ENCODE measurements at places on chromosomes 3 and 15.
A peak's percentile ranks its signal among the peaks of the same experiment; 100 is the strongest.

GRCh38 chr3:79810581-79810980, 42.8 kb upstream of the ROBO1 start:
- DNase-seq = no peak

DNA sequence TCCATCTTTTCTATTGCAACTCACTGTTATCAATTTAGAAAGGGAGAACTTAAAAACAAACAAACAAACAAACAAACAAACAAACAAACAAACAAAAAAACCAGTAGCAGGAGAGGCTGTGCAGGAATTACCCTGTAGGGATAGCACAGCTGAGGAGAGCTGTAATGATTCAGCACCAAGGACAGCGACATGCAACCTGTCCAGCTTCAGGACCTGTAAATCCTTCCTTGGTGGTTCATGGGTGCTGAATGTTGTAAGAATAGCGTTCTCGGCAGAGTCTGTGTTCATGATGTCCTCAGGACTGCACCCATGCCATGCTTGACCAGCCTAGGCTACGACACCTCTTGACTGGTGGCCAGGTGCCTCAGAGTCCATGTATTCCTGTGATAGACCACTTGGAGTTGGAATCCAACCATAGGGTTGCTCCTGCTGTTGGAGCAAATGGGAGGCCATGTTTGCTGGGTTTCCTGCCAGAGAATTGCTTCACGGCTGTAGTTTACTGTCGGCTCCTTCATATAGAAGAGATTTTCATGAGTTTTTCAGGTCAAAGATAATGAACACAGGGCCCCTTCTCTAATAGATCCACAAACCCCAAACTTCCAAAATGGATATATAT, 65.9 kb downstream of the CACNA2D3 start:
- DNase-seq = no peak

DNA sequence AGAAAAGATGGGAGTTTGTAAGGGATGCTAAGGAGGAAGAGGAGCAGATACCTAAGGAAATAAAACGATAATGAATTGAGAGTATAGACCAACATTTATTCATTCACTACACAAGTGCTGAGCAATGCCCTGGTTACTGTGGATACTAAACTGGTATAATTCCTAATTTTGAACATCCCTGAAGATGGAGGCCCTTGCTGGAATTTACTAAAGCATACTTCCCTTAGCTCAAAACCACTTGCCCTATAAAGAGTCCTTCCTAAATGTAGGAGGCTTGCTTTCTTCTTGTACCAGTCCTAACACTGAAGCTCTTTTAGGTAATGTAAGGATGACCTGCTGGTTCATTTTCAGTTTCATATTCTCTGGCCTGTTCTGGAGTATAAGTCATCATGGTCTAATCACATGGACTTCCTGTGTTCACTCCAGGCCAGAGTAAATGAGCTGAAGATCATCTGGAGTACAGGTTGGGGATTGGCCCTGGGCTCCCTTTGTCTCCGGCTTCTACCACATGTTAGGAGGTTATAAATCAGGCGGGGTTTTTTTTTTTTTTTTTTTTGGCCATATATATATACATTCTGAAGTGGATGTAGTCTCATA, 40.1 kb upstream of the MTMR10 start:
- no peak for DNase-seq

DNA sequence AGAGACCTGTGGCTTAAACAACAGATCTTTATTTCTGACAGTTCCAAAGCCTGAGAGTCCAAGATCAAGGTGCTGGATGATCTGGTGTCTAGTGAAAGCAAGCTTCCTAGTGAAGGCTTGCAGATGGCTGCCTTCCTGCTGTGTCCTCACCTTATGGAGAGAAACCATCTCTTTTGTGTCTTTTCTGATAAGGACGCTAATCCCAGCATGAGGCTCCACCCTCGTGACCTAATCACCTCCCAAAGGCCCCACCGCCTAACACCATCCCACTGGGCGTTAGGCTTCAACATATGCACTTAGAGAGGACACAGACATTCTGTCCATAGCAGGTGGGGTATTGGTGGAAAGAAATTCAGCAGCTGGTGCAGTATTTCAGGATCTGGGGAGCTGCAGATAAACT, 19.8 kb upstream of the LYSMD4 start:
- no peak for DNase-seq

GRCh38 chr3:34300621-34301020, 502.2 kb downstream of the PDCD6IP start:
- no peak for DNase-seq

DNA sequence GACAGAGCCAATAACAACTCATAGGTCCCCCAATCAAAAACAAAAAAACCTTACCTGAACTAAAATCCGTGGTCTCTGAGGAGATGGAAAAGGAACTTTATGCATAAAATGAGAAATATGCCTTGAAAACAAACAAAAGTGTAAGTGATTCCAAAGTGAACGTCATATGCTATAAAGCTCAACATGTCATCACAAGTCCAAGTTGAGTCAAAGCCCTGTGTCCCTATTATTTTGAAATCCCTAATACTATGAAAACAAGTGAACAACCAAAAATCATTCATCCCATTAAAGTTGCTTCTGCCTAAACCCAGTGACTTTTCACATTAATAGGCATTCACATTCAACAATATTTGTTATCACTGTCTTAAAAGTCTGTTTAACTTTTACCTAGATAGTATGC, 59.4 kb downstream of the DENND4A start:
- DNase-seq = no peak

GRCh38 chr3:186133980-186134379, 25.1 kb upstream of the ETV5 start:
- no peak for DNase-seq

DNA sequence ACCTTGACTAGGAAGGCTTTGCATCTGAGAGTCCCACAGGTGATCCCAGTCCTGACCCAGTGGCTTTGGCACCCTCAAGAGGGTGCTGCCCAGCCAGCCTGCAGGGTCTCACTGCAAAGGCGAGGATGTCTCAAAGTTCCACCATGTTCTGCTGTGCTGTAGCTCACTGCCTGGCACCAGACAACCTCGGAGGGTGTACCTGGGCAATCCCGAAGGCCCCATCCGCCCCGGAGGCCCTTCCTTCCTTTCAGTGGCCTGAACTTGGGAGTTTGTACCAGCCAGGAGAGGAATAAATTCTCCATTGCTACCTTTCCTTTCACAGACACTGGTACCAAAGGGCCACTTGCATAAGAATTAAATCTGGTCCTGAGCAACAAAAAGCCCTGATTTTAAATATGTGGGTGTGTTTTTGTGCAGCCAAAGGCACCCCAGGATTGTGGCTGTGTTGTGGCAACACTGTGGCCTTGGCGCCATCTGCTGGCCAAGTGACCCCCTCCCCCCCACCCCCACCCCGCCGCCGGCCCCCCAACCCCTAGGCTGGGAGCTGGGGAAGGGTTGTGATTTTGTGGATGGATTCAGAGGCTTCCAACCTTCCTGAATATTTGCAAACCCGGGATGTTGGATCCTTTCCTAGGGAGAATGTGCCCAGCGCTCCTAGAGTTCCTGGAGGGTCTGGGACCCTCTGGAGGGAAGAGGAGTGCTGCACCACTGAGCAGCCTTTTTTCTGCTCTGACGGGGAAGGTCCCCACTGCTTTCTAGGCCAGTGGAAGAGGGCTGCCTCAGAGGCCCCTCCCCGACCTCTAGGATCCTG, 9.7 kb upstream of the PTPN23 start:
- no peak for DNase-seq

DNA sequence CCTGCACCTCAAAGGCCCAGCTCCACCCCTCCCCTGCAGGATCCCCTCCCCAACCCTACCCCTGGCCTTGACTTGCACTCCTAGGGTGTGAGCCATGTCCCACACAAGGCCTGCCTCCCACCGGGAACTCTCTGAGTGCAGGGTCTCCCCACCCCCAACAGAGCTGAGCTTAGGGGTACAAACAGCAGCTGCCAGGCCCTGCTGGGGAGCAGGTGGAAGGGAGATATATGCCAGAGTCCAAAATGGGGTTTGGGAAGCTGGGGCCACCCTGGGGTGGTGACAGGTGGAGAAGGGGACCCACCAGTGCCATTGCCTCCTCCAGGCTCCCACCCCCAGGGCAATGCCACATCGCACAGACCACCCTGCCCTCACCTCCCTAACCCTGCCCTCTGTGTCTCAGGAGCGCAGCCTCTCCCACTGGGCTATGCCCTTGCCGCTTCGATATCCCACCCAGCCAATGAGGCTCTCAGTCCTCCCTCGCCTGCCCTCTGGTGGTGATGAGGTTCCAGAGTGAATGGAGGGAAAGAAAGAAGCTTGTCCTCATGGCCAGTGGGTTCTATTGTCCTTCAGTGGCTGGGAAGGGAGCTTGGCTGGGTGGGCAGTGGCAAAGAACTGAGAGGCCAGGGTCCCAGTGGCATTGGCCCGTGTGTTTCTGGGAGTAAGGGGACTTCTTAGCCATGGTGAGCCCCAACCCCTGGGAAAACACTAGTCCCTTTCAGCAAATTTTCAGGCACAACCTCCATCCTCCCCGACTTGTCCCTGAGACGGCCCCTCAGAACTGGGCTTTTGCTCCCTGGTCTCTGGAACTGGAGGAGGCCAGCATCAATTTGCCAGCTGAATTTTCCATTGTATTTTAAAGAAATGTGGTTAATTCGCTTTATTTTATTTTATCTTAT, 46.8 kb downstream of the CYP11A1 start:
- peak; percentile 61 for DNase-seq

DNA sequence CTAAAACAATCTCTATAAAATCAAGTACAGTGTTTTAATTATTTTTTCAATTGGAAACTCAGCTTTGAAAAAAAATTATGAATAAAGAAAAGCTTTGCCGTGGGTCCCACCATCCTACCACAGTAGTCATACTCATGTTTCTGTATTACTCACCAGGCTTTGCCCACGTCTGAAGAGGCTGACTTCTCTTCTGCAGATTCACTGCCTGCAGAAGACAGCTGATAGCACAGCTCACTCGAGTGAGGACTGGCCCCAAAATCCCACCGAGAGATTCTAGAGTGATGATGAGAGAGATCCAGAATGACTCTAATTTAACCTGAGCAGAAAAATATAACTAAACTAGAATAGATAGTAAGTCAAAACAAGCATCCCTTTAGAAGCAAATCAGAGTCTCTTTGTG, 11.9 kb downstream of the C2CD4B start:
- DNase-seq = no peak

GRCh38 chr3:27114684-27115083, 254.5 kb downstream of the NEK10 start:
- no peak for DNase-seq

DNA sequence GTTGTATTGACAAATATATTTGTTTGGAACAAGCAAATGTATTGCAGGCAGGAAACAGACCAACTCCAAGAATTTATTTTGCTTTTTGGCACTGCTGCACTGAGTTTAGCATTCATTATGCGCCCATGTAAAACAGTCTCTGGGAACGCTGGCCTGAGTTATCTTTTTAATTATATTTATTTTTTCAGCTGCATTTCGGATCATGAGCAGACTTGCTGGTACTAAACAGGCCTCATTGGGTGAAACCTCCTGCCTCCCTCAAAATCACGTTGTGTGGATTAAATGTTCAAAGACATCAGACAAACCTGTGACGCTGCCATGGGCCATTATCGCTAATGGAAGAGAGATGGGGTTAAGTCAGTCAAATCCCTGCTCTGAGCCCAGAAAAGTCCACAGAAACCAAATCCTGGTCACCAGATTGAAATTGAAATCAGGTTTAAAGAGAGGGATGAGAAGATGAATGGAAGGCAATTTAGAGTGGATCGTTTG, 511.1 kb upstream of the PROK2 start:
- no peak for DNase-seq

DNA sequence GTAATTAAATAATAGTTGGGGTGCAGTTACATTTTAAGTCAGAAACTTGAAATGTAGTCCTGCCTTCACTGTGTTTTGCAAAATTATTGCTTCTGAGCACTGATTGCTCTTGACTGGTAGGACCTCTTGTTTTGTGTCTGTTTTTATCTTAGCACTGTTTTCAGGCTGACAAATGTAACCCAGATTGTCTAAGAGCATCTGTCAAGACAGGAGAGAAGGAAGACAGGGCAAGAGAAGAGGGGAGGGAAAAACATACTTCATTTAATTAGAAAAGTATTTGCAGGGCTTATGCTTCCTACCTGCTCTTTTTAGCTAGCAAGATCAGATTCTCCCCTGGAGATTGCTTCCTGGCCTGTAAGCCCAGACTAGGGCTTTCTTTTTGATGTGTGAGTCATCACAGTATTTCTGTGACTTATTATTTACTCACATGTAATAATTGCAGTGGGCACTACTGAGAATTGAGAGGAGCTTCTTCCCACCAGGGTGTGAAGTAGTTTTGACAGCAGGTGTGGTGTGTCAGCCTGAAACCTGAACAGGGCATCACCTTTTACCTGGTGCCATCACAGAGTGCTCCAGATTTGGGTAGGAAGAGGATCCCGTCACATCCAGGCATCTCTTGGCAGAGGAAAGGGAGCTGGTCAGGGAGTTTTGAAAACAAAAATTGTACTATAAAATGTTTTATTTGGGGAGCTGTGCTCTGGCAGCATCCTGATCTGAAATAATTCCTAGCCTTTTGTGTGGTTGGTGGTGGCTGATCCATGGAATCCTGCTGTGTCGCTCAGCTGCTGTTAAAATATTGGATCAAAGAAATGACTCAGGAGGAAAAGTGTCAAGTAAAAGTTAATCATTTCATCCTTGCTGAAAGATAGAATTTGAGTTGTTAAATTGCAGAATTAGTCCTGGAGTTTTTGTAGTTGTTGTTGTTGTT, 98.2 kb downstream of the TMEM108 start:
- DNase-seq = no peak

GRCh38 chr3:165210132-165210531, 13.9 kb upstream of the SLITRK3 start:
- no peak for DNase-seq

- DNase-seq = no peak
These were observed 39.6 kb upstream of the CTNNB1 start for GRCh38 chr3:41159588-41160189.

DNA sequence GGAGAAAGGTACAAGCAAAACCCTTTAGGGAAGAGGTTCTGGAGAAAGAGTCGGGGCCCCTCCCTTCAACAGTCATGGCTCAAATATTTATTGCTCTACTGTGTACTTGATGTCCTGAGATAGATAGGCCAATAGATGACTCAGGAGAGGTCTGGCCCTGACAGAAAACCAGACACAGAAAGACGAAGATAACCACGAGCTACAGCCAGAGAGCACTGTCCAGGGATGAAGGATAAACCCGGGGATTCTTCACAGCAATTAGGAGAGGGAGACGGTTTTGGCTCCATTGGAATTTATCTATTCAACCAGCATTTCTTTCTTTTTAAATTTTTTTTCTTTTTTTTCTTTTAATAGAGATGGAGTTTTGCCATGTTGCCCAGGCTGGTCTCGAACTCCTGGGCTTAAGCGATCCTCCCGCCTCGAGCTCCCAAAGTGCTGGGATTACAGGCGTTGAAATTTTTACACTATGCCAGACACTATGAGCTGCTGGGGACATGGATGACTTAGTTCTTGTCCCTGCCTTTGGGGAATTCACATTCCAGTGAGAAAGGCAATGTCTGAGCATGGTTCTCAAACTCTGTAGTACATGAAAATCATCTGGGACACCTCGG, 4.6 kb upstream of the CIDEC start:
- DNase-seq = no peak

DNA sequence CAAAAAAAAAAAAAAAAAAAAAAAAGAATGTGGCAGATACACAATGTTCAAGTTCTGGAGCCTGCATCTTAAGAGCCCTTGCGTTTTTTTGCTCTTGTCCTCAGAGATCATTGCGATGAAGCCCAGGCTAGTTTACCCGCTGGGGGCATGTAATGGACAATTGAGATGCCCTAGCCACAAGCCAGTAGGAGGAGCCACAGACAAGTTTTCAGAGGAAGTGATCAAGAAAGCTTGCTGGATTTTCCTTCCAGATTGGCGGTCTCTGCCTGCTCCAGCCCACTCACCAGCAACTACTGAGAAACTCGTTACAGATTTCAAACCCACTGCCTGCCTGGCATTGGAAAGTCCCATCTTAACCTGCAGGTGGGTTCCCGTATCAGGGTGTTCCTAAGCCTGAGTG, 192.1 kb upstream of the EOMES start:
- DNase-seq = no peak

GRCh38 chr3:103976931-103977339, 1389.8 kb upstream of the ALCAM start:
- DNase-seq = no peak
